ENCODE measurements at places on chromosomes 12 and 14. TPM values are rescaled to one million over a fixed set of nuclear protein-coding genes. Genes with fewer than 3 reads are reported as not detected.

DNA sequence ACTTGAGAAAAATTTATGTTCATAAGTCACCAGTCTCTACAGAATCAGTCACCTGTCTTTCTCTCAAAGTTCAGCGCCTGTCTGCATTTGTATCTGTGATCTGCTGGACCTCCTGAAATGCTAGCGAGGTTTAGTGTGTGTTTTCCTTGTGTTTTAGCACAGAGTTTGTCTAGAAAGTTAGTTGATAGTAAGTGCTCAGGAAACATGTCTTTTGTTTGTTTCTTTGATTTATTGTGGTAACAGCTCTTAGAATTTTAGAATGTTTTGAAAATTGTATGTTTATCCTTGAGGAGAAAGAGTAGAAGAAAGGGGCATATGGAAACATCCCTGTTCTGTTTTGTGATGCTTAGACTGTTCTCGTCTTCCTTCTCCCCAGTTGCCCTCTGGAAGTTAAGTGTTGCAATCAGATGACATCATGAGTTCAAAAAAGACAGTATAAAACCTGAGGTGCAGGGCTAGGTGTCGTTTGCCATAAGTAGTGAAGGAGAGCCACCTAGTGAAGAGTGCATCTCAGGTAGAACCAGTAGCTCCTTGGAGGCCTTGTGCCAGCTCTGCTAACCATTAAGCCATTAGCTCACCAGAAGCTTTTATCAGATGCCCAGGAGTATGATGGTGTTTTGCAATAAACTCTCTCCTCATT lies 44.8 kb downstream of the FBXW8 start:
- peak; percentile 34 for DNase-seq

DNA sequence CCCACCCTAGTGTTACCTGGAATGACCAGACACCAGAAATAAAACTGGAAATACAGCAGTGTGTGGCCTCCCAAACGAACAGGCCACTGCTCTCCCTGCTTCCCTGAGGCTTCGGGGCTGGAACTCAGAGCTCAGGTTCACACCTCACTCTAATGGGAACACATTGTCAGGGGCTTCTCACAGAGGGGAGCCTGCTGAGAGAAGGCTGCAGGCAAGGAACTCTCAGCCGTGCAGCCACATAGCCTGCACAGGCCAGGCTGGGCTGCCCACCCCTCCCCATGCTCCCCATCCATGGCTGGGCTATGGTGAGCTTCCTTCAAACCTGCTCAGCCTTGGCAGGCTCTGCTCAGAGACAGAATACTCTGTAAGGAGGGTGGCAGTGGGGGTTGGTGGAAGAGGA lies 302.5 kb downstream of the EMP1 start:
- no peak for DNase-seq

- no peak for DNase-seq
Measured at GRCh38 chr14:99262977-99263448, 9.0 kb downstream of the BCL11B start.

GRCh38 chr12:94263011-94263811 lies 114.8 kb downstream of the PLXNC1 start:
- DNase-seq: peak; percentile 33

DNA sequence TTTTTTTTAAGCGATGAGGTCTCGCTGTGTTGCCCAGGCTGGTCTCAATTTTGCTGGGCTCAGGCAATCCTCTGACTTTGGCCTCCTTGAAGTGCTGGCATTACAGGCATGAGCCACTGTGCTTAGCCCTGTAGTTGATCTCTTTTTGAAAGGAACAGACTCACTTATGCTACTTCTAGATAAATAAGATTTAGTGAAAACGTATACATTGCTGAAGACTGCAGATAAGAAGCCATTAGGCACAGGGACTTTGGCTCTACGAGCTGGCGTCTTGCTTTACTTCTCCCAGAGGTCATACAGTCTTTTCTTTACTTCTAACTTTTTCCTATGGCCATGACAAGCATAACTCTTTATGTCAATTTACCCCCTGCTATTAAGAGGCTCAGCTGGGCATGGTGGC lies 9.4 kb downstream of the PTGR2 start:
- DNase-seq: no peak

- no peak for DNase-seq
Measured at GRCh38 chr12:77736219-77736965, 94.3 kb upstream of the NAV3 start.

- DNase-seq: no peak
Measured at GRCh38 chr14:54722791-54723432, 156.0 kb downstream of the SAMD4A start.

SLC22A17 gene
- 4.0 TPM for total RNA-seq

MFAP5 gene
- total RNA-seq: 16.9 TPM

NIN gene
- total RNA-seq: 34.9 TPM

GPRC5A gene
- total RNA-seq: 106 TPM

All from transverse colon (tissue), 4 donors.